Bronchial epithelial cell (primary cell): ENCODE measurements at places on chromosomes 13 and 19.

GRCh38 chr13:85650613-85651012, 148.6 kb downstream of the SLITRK6 start:
- peak; percentile 22 for DNase-seq

- peak; percentile 85 for DNase-seq
These were observed 112.8 kb downstream of the NDFIP2 start for GRCh38 chr13:79593641-79594275.

GRCh38 chr19:31938675-31939074, 406.7 kb upstream of the ZNF507 start:
- DNase-seq: no peak

GRCh38 chr19:45528744-45529419, 21.6 kb downstream of the VASP start:
- peak; percentile 75 for DNase-seq

DNA sequence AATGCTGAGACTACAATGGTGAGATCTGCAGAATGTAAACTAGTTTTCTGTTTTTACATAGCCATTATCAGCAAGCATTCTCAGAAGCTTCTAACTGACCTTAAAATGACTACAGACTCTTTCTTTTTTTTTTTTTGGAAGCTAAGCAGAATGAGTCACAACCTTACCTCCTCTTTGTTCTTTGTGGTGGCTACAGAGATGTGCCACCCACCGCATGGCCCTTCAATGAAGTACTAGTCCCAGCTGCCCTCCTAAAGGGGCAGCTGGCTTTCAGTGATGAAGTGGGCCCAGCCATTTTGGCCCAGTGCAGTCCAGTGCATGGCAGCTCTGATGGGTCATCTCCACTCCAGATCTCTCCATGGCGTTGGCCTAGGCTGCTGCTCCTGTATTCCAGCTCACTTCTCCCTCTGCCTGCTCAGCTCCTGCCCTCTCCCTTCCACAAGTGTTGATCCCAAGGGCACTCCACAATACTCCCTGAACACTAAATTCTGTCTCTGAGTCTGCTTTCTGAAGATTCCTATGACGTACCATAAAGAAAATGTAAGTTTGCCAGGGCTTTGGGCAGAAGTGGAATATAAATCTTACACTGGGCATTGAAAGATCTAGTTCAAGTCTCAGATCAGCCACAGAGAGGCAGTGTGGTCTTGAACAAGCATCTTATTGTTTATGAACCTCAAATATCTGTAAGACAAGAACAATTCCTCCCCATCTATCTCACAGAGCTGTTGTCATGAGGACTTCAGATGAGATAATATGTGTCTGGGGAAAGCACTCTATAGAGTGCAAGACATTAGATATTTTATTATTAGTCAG, 85.6 kb downstream of the RXFP2 start:
- peak; percentile 3 for DNase-seq

DNA sequence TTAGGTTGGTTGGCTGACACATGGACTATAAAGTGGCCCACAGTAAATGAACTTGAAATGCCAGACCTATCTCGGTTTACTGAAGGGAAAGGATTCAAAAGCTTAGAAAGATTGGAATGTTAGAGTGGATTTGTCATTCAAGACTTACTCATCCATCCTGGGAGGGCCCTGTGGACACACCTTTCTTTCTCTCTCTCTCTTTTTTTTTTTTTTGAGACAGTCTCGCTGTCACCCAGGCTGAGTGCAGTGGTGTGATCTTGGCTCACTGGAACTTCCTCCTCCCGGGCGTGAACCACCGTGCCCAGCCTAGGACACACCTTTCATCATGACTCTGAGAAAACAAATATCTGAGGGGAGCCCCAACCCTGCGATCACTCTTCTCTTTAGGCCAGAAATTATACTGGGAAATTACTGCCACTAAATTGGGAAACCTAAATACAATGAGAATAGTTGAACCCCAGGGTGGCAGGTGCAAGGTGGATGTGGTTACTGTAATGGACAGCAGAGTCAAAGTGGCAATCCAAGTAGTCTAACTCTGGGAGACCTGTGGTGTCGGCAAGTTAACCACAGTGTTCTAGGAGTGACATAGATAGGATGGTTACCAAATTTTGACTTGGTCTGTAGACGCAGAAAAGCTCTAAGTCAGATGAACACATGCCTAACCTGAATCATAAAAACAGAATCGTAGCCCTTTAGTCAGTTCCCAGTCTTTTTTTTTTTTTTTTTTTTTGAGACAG, 47.1 kb upstream of the ZMYM5 start:
- DNase-seq: peak; percentile 96

DNA sequence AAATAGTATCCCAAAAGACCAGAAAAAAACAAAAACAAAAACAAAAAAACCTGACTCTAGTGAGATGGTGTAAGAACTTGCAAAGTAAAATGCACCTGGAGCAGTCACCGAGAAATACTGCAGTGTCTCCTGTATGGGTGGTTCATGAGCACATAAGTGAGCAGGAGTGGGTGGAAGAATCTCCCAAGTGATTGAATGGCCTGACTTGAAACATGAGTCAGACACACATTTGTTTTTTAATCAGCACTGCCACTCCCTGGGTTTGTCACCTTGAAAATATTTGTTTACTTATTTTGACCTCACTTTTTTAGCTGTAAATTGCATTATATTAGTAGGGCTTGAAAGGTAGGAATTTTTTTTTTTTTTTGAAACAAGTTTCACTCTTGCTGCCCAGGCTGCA, 2.0 kb downstream of the ZNF431 start:
- peak; percentile 94 for DNase-seq

- DNase-seq: no peak
These were observed 344.6 kb upstream of the HTR2A start for GRCh38 chr13:47241446-47241845.

DNA sequence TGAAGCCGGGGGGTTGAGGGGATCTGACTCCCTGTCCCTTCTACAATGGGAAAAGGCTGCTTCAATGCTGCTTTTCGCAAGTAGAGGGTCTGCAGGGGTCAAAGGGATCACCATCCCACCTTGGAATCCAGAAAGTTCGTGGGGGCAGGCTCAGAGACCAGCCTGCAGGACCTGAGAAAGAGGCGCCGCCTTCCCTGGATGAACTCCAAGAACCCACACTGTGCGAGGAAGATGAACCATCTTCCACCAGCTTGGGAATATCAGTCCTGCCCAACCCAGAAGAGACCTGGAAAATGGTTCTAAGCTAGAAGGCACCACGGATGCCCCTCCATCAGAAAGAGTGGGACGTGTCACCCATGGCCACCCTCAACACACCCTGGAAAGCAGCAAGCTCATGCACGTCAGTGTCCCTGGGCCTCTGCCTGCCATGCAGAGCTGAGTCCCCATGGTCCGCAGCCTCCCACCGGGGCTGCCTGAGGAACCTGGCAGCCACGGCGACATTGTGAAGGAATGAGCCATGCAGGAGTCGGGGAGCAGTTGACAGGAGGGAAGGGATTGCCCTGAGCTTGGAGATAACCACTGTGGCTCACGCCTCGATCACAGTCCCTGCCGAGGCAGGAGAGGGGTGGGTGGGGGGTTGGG, 14.6 kb downstream of the RAB3D start:
- no peak for DNase-seq

DNA sequence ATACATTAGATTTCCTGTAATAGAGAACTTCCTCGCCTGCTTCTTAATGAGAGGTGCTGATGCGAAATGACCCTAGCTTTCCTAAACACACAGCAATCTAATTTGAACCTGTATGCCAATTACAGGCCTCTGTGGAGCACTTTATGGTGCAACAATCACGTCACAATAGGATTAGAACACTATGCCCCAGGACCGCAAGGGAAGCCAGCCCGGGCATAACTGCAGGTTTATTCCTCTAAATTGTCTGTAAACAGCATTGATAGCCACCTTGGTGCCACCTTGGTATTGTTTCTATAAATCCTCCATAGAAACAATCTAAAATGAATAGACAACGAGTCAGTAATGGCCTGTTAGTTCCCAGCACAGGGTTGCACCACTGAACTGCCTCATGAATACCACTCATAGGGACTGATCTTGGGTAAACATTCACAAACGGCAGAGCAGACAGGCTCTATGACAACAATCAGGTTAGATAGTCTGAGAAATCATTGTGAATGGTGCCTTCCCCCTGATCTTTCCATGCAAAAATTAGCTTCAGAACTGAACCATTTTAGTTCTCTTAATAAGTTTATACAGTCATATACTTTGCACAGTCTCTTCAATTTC, 182.5 kb upstream of the OBI1 start:
- DNase-seq: no peak

DNA sequence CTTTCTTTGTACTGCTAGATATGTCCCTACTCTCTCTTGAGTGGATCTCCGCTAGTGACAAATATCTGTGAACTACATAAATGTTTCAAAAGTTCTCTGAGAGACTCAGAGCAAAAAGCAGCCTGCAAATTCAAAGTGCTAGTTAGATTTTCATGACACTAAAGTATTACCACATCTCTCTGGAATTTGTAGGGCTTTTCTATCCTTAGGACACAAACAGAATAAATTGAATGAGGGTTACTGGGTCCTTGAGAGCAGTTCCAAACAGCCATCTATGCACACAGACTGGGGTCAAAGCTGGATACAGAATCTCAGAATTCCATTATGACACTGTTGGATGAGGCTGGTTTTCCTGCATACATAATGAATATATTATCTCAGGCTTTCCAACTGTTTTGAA, 953.2 kb downstream of the DIAPH3 start:
- DNase-seq: no peak

DNA sequence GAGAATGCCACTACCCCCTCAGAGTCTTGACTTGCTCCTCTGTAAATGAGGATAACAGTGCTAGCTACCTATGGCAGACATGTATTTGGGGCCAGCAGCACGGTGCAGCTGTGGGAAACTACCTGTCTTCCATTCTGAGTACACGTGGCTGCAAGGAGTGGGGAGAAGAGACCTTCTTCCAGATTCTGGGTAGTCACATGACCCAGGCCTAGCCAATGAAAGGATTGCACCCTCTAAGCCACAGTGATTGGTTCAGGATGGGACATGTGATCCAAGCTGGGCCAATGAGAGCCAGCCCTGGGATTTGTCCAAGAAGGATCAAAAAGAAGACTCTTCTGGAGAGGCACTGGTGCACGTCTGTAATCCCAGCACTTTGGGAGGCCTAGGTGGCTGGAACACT, 5.5 kb downstream of the ZNRF4 start:
- DNase-seq: no peak

DNA sequence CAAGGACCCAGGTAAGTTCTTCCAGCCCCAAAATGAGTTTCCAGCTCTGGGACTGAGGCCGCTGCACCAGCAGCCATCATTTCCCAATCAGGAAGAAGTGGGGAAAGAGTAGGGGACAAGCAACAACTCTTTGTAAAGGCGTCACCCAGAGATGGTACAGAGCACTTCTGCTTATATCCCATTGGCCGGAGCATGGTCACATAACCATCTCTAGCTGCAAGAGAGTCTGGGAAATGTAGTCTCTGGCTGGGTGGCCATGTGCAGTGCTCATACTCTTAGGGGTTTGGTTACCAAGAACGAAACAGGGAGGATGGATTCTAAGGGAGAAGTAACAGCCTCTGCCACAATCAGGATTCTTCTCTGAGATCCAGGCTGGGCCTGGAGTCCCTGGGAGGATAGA, 26.3 kb downstream of the CKM start:
- DNase-seq: no peak

DNA sequence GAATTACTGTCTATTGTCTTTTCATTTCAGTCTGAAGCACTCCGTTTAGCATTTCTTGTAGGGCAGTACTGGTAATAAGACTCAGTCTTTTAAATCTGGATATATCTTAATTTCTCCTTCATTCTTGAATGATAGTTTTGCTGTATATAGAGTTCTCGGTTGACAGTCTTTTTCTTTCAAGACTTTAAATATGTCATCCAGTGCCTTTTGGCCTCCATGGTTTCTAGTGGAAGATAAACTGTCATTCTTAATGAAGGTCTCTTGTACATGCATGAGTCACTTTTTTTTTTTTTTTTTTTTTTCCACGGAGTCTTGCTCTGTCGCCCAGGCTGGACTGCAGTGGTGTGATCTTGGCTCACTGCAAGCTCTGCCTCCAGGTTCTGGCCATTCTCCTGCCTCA, 27.2 kb upstream of the ZDHHC20 start:
- no peak for DNase-seq

DNA sequence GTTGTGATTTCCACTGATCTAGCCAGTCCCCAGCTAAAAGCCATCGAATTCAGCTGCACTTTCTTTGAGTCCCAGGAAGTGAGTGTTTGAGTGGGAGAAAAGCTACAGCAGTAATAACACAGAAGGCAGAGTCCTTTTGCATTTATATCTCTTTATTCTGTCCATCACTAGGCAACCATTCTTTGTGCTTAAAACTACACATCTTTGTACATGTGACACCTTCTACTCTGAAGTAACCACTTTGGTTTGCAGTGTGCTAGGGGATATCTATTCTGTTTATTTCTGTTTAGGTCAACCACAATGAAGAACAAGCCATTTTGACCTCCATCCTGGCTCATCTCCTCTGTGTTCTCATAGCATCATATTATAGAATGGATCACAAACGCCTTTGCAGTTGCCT, 226.0 kb upstream of the SERP2 start:
- DNase-seq: no peak

DNA sequence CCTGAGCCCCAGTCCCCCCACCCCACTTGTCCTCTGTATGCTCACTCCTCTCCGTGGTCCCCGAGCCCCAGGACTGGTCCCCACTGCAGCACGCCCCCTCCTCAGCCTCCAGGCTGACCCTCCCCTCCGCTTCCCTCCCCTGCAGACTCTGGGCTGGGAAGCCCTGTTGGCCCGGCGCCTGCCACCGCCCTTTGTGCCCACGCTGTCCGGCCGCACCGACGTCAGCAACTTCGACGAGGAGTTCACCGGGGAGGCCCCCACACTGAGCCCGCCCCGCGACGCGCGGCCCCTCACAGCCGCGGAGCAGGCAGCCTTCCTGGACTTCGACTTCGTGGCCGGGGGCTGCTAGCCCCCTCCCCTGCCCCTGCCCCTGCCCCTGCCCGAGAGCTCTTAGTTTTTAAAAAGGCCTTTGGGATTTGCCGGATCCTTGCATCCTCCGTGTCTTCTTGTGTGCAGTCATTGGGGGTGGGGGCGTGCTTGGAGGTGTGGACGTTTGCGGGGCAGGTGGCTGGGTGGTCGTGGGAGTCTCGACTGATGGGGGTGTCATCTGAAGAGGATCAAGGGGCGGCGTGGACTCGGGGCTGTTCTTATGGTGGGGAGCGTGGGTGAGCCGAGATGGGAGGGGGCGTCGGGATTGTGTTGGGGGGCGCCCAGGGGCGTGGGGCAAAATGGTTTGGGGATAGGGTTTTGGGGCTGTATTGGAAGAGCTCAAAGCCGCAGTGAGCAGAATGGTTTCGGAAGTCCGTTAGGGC, 3.5 kb downstream of the PTGER1 start:
- DNase-seq: no peak

- DNase-seq: peak; percentile 93
These were observed 368.8 kb downstream of the TDRD3 start for GRCh38 chr13:60765700-60766411.

GRCh38 chr13:43835701-43836100, 43.8 kb downstream of the CCDC122 start:
- peak; percentile 43 for DNase-seq

DNA sequence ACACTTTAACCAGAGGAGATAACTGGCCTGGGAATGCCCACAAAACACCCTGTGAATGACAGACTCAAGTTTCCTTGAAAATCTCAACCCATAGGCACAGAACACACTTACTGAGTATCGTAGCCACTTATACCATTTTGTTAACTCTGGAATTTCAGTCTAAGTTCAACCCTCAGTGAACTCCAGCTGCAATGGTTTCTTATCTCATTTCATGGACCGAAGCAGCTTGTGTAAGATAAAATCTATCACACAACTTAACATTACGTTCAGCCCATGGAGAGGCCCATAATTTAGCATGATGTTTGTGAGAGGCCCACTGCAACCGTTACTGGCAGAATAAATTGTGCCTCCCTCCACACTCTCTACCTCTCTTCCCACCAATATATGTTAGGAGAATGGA, 323.0 kb downstream of the DNAJC15 start:
- no peak for DNase-seq
